ENCODE measurements at places on chromosomes 13 and 19.

- peak; percentile 67 for DNase-seq
These were observed 8.1 kb downstream of the RPS9 start for GRCh38 chr19:54208784-54209057.

- no peak for DNase-seq
These were observed 1.2 kb upstream of the ZFP36 start for GRCh38 chr19:39405261-39405957.

- no peak for DNase-seq
These were observed 415.2 kb downstream of the KCTD12 start for GRCh38 chr13:76470991-76471390.

- DNase-seq, result peak; percentile 84
These were observed 10.7 kb downstream of the PTGIR start for GRCh38 chr19:46614114-46614722.

DNA sequence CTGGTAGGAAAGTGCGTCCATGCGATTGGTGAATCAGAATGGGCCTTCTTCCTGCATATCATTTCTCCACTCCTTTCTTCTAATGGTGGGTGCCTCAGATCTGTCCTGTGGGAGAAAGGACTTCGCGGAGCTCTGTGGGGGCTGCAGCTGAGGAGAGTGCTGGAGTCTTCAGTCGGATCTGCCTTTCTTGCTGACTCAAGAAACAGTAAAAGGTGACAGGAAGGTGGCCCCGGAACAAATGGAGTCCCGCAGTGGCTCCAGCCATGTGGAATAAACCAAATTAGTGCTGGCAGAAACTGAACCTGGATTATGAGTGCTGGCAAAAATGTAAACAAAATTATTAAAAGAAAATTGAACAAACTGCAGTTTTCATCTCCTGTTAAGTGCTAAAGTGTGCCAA, 15.1 kb upstream of the GAS6 start:
- no peak for DNase-seq

- DNase-seq, result no peak
These were observed 1147.9 kb downstream of the UQCRFS1 start for GRCh38 chr19:28065026-28065425.

DNA sequence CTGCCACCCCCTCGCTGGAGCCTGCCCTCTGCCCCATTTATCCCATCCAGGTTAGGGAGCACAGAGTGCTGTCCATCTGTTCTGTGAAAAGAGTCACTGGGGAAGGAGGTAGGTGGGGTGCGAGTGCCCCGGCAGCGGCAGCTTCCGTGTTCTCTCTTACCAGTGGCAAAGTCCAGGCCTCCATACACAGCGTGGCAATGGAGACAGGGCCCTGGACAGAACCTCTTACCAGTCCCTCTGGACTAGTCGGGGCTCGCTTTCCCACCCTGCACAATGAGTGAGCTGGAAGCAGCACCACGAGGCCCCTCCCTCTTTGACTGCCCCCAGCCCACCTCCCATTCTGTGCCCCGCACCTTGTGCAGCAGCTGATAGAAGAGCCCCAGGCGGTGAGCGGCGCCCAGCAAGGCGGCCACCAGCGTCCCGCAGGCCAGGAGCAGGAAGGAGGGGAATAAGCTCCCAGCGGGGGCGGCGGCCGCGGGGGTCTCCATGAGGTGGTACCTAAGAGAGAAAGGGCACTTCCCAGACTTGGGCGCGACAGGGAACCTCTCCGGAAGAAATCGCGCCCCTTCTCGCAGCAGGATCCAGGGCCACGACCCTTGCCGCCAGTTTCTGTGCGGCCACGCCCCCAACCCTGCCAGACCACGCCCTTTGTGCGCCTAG, 17.5 kb downstream of the SYDE1 start:
- DNase-seq, result peak; percentile 21

GRCh38 chr13:111857336-111857735, 209.6 kb upstream of the SOX1 start:
- no peak for DNase-seq

DNA sequence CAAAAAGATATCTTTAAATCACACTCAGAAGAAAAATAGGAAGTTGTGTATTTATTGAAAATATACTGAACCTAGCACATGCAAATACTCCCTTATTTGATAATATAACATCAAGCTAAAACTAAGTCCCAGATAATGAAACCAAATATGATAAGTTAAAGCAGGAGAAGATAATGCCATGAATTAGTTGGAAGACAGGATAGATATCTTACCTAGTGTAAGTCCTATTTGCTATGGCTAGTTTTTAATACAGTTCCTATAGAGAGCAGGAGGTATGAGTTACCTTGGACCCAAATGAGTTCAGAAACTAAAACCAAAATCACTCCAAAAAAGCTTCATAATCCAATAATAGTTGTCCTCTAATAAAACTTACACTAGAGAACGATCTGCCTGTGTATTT, 1407.1 kb upstream of the MIR17HG start:
- DNase-seq, result no peak
